Stimulated activated CD4-positive, alpha-beta T cell treated with anti-CD3 and anti-CD28 coated beads, Interleukin-1b, Interleukin-23, amount 100 ng/mL, for 1 hour (primary cell): ENCODE measurements at places on chromosomes 7 and 10.

- DNase-seq: no peak
Measured at GRCh38 chr7:156969972-156970420, 20.5 kb downstream of the NOM1 start.

- DNase-seq: no peak
Measured at GRCh38 chr10:8037199-8037801, 17.2 kb upstream of the GATA3 start.

DNA sequence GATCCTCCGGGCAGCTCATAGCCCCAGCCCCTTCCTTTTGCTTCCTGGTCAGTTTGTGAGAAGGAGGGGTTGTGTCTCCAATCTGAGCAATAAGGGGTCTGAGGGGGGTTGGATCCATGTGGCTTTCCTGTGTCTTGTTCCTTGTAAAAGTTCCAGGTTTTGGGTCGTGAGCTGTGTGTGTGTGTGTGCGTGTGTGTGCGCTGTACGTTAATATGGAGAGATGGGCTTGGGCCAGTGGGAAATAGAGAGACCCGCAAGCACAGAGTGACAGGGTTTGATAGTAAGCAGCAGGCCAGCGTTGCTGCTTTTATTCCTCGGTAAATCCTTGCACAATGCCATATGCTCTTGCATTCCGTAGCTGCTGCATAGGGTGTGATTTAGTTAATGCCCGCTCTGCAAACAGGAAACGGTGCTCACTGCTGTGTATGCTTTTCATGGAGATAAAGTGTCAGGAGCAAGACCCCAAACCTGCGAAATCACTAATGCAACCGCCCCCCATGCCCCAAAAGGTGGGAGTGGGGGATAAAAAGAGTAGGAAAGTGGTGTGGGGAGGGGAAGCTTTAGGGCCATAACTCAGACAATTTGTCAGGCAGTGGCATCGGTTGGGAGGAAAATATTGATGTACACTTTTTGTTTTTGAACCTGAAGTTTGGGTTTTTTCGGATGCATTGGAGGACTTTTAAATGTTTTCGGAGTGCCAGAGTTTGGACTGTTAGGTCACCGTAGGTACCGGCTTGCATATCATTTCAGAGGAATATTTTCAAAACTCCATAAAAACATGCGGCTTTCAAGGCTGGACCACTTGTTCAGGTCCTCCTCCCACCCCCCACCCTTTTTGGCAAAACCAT is 108.7 kb downstream of the TCF7L2 start:
- DNase-seq: no peak

GRCh38 chr10:127921075-127921752 is 14.3 kb downstream of the PTPRE start:
- DNase-seq: no peak

DNA sequence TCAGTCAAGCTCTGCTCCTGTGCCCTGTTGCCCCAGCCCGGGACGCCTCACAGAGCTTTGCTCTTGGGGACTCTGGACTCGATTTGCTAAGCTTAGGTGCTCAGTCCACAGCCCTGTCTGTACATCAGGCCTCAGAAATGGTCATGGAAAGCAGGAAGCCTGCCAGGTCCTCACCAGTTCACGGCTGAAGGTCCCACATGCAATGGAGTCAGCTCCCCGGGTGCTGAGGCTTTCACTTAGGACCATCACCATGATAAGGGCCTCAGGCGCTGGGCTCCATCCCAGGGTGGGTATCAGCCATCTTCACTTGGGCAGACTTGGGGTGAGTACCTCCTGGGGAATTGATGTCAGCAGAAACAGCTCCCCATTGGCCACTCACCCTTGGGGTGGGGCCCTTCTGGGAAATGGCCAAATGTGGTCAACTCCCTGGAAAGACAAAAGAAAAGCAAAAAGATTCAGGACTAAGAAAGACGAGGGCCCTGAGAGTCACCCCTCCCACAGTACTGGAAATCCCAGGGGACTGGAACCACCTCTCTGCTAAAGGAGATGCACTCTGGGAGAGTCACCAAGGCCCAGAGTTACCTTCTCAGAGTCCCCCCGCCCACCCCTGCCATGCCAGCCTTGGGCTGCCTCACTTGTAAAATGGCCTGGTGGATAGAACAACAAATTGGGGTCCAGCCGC is 37.6 kb downstream of the FAM53B start:
- DNase-seq: no peak

- DNase-seq: no peak
Measured at GRCh38 chr7:91351374-91351773, 87.1 kb downstream of the FZD1 start.

GRCh38 chr7:2175514-2175913 is 57.2 kb downstream of the MAD1L1 start:
- no peak for DNase-seq

DNA sequence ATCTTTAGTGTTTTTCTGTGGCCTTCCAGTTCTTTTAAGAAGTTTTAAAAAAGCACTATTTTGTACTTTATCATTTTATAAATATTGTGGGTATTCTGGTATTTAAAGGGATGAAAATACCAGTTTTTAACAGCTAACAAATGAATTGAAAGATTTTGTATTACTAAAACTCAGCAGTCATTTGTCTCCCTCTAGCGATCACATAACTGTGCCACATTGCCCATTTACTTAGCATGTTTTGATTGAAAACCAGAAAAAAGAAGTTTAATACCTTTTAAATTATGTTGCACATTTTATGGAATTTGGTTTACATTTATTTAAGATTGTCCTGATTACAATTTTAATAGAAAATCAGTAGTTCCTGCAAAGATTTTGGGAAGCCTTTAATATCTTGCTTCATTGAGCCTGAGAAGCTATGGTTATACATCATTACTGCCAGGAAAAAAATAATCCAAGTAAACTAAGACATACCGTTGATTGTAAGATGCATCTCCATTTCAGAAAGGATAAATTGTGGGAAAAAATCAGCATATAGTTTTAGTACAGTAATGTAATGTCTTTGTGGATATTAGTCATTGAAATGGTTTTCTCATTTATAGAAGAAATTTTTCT is 34.9 kb downstream of the TAX1BP1 start:
- no peak for DNase-seq

GRCh38 chr10:71371750-71372166 is 25.0 kb upstream of the CDH23 start:
- no peak for DNase-seq

DNA sequence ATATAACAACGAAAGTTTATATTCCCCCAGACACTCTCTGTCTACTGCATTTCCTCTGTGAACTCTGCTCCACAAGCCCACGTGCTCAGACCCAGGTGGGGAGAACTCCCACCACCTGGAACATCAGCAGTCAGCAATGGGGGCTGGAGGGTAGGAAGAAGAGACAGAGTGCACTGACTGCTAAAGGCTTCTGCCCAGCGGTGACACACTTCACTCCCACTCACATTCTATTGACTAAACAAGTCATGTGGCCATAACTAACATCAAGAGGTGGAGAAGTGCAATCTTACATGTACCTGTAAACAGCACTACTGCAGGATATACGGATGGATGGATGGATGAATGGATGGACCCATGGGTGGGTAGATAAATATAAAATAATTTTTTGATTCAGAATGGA is 122.2 kb downstream of the MPP7 start:
- DNase-seq: no peak

- no peak for DNase-seq
Measured at GRCh38 chr7:118452128-118452527, 227.6 kb downstream of the ANKRD7 start.

- no peak for DNase-seq
Measured at GRCh38 chr10:121572859-121573537, 25.2 kb downstream of the FGFR2 start.

GRCh38 chr7:157276091-157276561 is 60.7 kb upstream of the DNAJB6 start:
- DNase-seq: no peak
